Activated CD8-positive, alpha-beta T cell treated with anti-CD3 and anti-CD28 coated beads, Interleukin-2, amount 10 ng/mL, durations not matched to agents 7 days and 5 days (primary cell): ENCODE measurements at places on chromosomes 5 and 9.

DNA sequence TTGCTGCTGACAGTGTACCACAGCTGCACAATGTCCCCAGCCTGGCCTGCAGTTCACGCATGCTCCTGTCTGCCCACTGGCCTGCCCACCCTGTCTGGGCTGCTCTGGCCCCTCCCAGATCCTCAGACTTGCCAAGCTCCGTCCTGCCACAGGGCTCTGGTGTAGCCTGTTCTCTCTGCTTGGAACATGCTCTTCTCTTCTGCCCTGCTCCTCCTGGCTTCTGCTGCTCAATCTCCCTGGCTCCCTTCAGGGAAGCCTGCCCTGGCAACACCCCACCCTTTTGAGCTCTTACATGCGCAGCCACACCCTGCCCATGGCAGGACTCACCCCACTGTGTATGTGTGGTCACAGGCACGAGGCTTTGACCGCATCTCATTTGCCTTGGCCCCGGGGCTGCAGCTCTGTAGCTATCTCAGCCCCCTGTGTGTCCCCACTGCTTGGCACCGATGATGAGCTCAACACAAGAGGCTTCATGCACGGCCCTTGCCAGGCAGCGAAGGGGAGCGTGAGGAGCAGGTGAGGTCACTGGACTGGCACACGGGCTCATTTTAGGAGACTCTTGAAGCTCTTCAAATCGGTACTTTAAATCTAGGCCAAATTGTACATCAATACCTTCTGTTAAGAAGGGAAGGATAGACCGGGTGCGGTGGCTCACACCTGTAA is 20.4 kb upstream of the BRD3 start:
- peaks cover 9% of the 10 kb centered on the region for H3K27me3 ChIP-seq
- H3K36me3 ChIP-seq = no peaks in the 10 kb centered on the region
- no peak for DNase-seq
- no peak overlapping the region for H3K27ac ChIP-seq

GRCh38 chr5:130514984-130515690 is 610.9 kb downstream of the CHSY3 start:
- H3K27ac ChIP-seq = no peak overlapping the region
- H3K27me3 ChIP-seq = no peaks in the 10 kb centered on the region
- no peaks in the 10 kb centered on the region for H3K36me3 ChIP-seq
- H3K4me1 ChIP-seq = no peaks in the 10 kb centered on the region
- DNase-seq = no peak

- no peaks in the 10 kb centered on the region for H3K27me3 ChIP-seq
- DNase-seq = no peak
- H3K4me3 ChIP-seq = no peak overlapping the region
- H3K27ac ChIP-seq = no peak overlapping the region
These were observed 582.7 kb downstream of the DTWD2 start for GRCh38 chr5:118405650-118406061.

DNA sequence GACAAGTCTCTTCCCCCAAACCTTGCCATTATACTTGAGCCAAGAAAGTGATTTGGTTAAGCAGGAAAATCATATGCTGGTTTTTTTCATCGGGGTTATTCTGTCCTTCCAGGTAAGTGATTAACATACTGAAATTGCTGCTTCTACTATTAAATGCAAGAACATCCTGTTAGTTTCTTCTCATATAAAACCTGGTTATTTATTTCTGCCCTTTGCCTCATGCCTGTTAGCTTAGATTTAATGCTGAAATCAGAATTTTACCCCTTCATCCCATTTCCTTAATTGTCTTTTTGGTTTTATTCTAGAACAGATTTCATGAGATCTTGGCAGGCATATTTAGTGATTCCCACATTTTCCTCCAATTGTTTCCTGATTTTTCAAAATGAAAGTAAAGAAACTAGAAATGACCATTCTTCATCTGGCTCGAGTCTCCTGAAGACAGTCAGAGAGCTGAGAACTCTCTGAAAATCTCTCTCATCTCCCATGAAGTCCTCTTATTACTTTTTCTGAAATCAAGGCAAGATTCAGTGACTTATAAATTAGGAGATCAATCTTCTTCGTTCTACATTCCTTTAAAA is 132.9 kb downstream of the NFIB start:
- H3K27me3 ChIP-seq = no peaks in the 10 kb centered on the region
- H3K4me3 ChIP-seq = no peak overlapping the region
- no peak for DNase-seq
- H3K36me3 ChIP-seq = no peaks in the 10 kb centered on the region
- no peak overlapping the region for H3K27ac ChIP-seq

- H3K36me3 ChIP-seq = no peaks in the 10 kb centered on the region
- H3K4me3 ChIP-seq = no peak overlapping the region
- peaks cover 11% of the 10 kb centered on the region for H3K27me3 ChIP-seq
- DNase-seq = no peak
These were observed 39.2 kb downstream of the NACC2 start for GRCh38 chr9:136055715-136056545.

DNA sequence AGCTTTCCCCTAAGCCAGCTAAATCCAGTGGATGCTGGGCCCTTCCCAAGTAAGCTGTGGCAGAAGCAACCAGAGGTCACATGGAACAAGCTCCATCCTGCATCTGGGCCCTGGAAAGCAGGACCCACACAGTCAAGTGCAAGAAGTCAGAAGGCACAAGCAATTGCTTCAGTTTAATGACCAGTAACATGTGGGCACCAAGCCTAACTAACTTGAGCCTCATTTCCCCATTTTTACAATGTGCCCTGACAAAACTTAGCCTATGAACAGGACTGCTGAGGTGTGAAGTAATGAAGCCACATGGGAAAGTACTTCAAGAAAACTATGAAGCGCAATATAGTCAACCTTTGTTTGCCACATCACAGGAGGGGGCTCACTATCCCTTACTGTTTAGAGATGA is 90.5 kb downstream of the TLE1 start:
- peaks cover 8% of the 10 kb centered on the region for H3K4me1 ChIP-seq
- H3K27ac ChIP-seq = no peak overlapping the region
- no peak for DNase-seq
- H3K4me3 ChIP-seq = no peak overlapping the region

GRCh38 chr9:35350827-35351549 is 138.9 kb upstream of the RUSC2 start:
- H3K36me3 ChIP-seq = no peaks in the 10 kb centered on the region
- no peaks in the 10 kb centered on the region for H3K4me1 ChIP-seq
- DNase-seq = no peak
- H3K27ac ChIP-seq = no peak overlapping the region
- H3K4me3 ChIP-seq = no peak overlapping the region

DNA sequence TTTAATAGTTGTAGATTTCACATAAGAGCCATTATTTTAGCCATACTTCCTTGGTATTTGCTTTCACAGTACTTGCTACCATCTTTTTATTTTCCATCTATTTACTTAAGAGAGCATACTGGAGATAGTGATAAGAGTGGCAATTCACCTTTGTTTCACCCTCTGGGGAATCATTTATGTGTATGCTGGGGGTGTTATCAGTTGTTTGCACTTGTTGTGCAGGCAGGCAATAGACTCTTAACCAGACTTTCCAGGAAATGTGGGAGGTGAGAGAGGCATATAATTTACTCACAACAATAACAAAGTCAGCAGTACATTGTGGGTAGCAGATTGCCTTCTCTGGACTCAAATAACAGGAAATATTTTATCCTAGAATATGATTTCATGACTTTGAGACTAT is 1018.3 kb downstream of the CDH12 start:
- H3K4me1 ChIP-seq = no peaks in the 10 kb centered on the region
- no peak overlapping the region for H3K4me3 ChIP-seq
- H3K36me3 ChIP-seq = no peaks in the 10 kb centered on the region

DNA sequence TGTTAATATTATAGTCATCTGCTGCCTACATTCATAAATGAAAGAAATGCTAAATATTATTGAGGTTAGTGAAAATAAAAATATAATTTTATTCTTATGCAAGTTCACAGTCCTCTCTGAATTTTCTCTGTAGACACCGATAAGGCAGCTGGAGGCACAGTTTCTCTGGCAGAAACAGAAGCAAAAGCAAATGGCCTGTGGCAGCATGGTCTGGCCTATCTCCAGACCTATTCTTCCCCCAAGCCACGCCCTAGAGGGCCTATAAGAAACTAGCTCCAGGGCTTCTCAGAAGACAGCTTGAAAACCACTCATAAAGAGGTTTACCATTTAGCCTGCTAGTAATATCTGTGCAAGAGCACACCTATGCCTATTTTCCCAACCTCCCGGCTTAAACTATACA is 28.4 kb downstream of the MRPS27 start:
- H3K4me3 ChIP-seq = no peak overlapping the region
- no peaks in the 10 kb centered on the region for H3K27me3 ChIP-seq
- peaks cover 41% of the 10 kb centered on the region for H3K36me3 ChIP-seq
- H3K4me1 ChIP-seq = peaks cover 1% of the 10 kb centered on the region
- H3K27ac ChIP-seq = no peak overlapping the region
- DNase-seq = no peak
